ENCODE measurements at places on chromosomes 12 and 14.

- no peak for DNase-seq
These were observed 13.5 kb upstream of the GOLGA5 start for GRCh38 chr14:92780444-92781232.

GRCh38 chr12:100427078-100427477, 46.6 kb upstream of the NR1H4 start:
- no peak for DNase-seq

GRCh38 chr12:68279227-68280054, 26.0 kb upstream of the IL22 start:
- no peak for DNase-seq

DNA sequence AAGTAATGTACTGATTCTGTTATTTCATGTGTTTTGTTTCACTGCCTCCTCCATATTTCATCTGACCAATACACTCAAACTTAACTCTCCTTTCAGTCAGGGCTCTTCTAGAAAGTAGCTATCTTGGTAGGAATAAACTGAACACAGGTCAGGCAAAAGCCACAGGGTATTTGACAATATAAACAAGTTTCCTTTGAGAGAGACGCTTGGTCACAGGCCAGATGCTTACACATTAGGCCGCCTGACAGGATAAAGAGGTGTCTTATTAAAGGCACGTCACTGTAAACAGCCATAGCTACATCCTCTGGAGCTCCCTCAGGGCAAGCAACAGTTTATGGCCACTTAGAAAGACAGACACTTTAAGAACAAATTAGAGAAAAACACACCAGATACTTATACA, 607.5 kb downstream of the SLC6A15 start:
- no peak for DNase-seq

- no peak for DNase-seq
These were observed 760 bp downstream of the TMEM19 start for GRCh38 chr12:71686658-71687025.

GRCh38 chr14:66444271-66444927, 41.8 kb upstream of the CCDC196 start:
- no peak for DNase-seq

DNA sequence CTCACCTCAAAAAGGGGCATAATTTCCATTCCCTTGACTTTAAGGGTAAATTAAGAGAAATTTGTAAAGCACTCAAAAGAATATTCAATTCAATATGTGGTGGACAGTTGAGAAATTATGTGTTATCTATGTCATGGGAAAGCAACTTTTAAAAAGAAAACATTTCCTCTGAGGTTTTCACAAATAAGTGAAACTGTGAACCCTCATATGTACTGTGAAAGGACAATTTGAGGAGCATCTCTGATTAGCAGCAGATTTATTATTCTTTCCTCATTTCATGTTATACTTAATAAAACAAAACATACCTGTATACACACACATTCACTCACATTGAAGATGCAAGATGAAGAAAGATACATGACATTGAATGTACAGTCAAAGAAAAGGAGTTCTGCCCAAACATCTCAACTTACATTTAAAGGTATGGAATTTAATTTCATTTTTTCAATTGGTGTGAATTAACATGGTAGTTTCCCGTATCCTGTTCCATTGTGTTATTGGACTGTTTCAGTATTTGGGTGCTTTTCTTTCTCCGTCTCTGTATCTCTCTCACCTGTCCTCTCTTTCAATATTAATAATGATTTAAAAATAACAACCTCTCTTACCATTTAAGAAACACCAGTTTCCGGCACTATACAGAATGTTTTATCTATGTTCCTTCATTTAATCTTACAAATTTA, at the start of gene KLRF1:
Gene KLRF1 (plus strand): TSS at position 273 of the 680 bp plus-strand sequence. CDS start 64 bp downstream, at position 337.
- no peak for DNase-seq

DNA sequence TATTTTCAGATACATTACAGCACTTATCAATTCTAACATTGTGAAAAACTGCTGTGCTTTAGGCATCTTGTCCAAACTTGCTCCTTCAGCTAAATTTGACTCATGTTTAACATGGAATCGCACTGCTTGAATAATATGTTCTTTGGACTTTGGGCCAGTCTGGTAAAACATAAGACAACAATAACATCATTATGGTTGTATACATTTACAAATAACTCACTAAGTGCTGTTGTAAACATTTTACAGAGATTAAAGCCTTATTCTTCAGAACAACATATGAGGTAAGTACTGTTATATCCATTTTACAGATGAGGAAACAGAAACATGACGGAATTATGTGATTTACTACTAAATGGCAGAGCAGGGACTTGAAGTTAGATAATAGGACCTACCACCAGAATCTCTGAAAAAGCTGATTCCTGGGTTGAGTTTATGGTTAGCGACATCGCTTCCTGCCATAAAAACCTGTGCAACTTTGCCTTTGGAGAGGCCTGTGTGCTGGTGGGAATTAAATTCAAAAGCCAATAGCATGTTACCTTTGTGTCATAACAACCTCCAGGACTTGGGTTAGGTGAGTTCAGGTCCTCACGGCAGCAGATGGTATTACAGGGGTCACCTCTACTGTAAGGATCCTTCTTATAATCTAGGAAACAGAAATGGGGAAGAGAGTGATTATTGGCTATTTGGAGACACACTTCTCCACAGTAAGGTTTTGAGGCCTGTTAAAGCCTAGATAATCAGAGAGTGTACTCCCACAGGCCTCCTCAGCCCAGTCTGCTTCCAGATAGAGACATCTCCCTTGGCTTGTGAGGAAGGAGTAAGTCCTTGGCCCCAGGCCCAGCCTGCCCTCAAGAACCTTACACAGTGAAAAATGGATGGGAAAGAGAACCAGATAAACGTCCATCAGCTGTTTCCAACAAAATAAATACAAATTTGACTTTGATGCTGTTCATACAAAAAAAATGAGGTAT, 61.8 kb downstream of the PLBD1 start:
- no peak for DNase-seq

GRCh38 chr14:45249856-45250575, 3.0 kb downstream of the MIS18BP1 start:
- DNase-seq: no peak

DNA sequence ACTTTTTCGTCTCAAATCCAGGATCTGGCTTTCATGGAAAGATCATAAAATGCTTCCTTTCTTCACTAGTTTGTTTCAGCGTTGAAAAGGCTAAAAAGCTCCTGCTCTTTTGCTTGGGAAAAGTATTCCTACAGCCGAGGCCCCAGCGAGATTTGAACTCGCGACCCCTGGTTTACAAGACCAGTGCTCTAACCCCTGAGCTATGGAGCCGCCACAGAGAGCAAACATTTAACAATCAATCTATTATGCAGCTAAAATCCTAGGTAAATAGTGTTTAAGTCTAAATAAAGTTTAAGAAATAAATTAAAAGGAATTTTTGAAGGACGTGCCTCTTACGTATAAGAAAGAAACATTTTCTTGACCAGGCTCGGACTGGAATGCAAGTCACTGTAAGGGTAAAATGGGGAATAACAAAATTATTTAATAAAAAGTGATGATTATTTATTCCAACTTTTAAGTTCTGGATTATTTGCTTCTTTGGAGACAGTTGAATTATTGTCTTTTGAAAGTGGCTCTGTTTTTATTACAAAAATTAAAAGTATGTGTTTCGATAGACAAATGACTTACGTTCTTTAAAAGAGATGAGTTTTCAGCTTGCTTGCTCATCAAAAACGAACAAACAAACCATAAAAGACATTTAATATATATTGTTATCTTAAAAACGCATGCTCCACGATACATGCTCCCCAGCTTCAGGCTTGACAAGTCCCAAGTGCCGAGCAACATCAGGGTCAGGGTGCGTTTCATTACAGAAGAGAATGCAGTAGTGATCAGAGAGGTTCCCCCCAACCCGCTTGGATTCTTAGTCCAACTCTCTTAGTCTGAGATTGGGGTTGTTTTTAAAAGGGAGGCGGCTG, 10.2 kb downstream of the OR6S1 start:
- DNase-seq: peak; percentile 77

Data from stimulated activated CD8-positive, alpha-beta memory T cell treated with anti-CD3 and anti-CD28 coated beads, Interleukin-4, amount 100 ng/mL, for 48 hours (primary cell).